Stimulated activated CD4-positive, alpha-beta T cell treated with anti-CD3 and anti-CD28 coated beads, Interleukin-4, amount 100 ng/mL, for 4 hours (primary cell): ENCODE measurements at places on chromosomes 2 and 18.

- no peak for DNase-seq
Measured at GRCh38 chr2:171688129-171688465, 828 bp downstream of the DYNC1I2 start.

- DNase-seq, result no peak
Measured at GRCh38 chr2:135689679-135690078, 52.0 kb upstream of the UBXN4 start.

DNA sequence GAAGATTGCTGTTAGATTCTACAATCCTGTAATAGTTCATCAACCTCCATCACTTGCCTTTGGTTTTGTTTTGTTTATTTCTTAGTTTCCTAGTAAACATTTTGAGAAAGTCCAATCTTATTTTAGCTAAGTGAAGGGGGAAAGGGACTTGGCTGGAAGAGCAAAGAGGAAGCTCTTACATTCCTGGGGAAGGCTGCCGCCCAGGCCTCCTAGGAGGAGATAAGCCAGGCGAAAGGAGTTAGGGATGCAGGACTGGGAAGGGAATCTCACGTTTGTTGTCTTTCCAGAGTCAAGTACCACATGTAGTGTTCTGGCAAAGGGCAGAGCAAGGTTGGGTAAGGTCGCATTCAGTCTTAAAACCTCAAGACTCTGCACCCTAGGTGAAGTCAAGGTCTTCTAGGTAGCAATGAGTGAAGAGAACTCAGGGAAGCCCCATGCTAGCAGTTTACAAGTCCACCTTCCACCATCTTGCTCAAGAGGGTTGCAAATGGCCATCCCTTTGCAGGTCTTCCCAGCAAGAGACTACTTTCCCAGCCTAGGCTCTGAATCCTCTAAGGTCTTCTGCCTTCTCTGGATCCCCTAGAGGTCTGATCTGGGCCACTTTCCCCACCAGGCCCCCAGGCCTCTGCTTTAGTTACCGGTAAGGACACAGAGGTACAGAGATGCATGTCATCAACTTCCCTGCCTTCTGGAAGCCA is 320.7 kb downstream of the CYP26B1 start:
- DNase-seq, result no peak

DNA sequence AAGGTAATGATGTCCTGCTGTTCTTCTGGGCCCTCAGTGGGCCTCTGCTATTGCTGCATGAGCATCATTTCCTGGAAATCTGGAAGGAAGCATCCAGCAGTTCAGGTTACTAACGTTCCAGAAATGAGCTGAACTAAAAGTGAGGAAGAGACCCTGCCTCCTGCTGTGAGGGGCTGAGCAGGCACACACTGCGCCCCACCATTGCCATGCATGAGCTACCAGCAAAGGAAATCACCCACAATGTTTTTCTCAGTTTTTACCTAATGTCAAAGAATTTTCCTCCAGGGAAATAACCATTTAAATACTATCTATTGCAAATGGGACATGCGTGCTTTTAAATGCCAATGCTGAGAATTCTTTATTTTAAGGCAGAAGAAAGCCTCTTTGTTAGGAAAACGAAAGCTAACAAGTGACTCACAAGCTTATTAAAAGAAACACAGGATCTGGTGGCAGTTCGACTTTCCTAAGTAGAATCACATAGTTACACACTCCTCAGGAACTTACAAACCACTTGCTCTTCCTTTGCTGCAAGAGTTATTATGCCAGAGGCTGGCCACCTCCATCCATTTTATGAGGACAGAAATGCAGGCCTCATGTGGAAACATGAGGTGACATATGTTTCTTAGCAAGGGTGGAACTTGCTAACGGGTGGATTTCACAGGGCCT is 152.6 kb upstream of the TTC39C start:
- no peak for DNase-seq

- no peak for DNase-seq
Measured at GRCh38 chr2:20212459-20212870, 12.5 kb downstream of the SDC1 start.

DNA sequence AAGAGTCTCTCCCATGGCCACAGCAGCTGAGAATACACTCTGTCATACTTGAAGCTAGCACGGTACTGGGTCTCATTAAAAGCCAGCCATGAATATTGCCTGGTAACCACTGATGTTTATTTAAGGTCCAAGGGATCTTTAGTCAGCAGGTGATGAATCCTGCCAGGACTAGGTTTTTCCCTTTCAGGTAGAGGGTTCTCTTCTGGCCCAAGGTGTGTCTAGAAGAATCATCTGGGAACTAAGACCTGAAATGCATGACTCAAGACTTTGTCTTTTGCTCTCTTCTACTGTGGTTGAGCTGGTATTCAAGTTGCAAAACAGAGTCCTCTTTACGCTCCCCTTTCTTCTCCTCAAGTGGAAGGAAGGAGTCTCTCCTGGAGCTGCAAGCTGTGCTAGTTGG is 400.5 kb upstream of the FSIP2 start:
- DNase-seq, result no peak

DNA sequence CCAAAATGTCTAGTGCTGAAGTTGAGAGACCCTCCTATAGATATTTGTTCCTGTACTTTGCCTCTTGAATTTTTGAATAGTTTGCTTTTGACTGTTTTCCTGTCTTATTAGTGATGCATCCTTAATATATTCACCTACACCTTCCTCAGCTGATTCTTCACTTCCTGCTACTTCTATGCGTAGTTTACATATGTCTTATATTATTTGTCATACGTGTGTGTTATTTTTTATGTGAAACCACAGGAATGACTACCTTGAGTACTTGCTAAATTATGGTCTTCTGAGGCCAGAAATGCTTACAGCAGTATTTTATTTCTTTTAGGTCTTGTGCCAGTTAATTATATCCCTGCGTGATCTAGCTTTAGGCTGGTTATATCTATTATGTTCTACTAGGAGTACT is 9.9 kb downstream of the UBE2E3 start:
- DNase-seq, result no peak
